Activated T-cell treated with anti-CD3 and anti-CD28 coated beads, Interleukin-2, amount 50 U/mL, for 24 hours (primary cell): ENCODE measurements at places on chromosomes 5 and 9.

DNA sequence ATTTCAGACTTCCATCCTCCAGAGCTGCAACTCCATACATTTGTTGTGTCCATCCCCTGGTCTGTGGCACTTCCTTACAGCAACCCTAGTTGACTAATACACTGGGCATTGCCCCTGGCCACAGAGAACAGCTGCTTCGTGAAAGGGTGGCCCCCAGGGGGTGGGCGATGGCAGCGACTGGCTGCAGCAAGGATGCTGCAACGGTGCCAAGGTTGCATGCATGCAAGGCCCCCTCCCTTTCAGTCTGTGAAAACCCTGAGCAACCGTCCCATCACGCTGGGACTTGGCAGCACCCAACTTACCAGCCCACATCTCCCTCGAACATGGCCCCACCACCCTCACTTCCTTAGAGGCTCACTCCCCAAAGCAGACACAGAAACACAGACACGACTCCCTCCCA, 162.5 kb downstream of the MED10 start:
- DNase-seq, result no peak

DNA sequence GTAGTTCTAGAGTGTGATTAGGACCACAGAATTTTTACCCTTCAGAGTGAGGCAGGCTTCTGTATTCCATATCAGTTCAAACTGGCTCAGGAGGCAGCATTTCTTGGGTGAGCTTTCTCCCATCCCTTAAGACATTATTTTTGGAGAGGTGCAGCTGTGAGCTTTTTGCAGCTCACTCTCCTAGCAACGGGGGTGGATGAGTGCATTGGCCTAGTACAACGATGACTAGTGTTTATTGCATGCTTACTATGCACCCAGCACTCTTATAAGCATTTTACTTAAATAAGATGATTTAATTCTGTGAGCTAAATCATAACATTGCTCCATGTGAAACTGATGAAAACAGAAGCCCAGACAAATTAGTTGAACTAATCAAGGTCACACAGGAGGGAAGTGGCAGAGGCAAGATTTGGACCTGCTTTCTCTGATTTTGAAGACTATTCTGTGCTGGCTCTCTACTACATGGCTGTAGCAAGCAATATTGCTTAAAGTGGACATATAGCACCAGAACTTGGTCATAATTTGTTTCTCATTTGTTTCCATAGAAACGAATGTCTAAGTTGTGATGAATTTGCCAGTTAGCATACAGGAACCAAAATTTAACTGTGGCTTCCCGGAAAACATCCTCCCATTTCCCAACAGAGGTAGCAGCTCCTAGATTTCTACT, 372.1 kb upstream of the RIOK2 start:
- no peak for DNase-seq

GRCh38 chr5:21593261-21593660, 1259.9 kb downstream of the CDH12 start:
- DNase-seq, result no peak

DNA sequence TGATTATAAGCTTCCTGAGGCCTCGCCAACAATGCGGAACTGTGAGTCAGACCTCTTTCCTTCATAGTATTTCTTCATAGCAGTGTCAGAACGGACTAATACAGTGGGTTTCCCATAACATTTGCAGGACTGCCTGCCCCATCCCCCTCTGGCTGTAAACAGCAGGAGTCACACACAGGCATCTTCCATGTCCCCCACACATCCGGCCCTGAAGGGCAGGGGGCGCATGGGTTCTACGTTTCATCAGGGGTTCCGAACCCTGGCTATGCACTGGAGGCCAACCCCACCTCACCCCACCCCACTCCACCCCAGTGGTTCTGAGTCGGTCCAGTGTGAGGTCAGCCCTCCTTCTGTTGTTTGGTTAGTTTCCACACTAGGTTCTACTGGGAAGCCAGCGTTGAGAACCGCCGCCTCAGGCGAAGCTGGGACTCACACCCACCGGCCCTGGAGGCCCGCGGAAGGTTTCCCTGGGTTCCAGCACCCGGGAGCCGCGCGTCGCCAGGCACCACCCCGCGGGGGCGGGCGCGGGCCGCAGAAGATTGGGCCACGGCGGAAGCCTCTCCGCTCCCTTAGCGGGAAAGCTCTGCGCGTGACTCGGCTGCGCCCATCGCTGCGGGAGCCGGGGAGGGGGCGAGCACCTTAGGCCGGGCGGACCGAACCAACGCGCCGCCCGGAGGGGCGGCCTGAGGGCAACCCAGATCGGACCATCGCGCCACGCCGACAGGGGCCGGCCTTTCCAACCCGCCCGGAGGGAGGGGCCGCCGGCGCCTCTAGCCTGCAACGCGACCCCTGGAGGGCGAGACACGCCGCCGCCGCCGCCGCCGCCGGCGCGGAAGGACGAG, at the start of gene RUSC2:
TSS of gene RUSC2 (plus strand) at position 799 of the 842 bp plus-strand sequence. CDS start 56,411 bp downstream, outside the sequence.
- peak; percentile 77 for DNase-seq

GRCh38 chr9:78221425-78221824, 14.4 kb upstream of the CEP78 start:
- DNase-seq, result no peak

DNA sequence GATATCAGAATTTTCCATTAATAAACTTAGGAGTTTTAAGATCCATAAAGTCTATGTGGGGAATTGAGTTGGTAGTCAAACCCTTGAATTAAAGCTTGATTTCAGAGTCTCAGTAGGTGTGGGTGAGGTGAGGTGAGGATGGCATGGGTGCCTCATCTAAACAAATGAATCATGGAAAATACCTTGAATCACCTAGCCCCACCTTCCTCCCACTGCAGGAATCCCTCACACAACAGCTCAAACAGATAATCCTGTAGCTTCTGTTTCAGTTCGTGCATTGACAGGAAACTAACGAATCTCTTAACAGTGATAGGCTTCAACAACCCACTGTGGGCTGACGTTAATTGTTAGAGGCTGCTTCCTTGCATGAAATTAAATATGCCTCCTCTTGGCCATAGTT, 185.0 kb downstream of the SREK1 start:
- no peak for DNase-seq

DNA sequence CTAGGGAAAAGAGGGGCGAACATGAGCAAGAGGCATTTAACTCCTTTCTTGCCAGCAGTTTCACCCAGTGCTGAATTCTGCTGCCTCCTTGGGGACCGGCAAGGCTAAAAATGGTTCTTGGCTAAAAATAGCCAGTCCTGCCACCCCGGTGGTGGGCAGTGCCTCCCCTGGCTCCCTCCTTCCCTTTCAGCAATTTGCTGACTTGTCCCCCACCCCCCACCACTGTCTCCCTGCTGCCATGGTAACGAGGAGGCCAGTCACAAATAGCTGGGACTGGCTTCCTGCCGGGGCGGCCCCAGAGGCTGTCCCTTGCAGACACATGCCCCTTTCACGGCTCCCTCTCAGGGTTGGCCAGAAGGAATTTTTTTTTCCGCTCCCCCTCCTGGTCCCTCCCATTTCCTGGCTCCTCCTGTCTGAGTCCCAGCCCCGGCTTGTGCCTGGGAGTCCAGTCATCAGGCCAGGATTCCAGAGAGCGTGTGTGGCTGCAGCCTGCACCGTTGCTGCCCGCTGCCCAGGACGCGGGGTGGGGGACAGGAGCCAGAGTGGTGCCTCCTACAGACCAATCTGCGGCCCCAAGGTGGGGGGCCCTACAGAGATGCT, 130.3 kb downstream of the RGS3 start:
- DNase-seq, result no peak

GRCh38 chr9:107699231-107699630, 209.7 kb upstream of the KLF4 start:
- no peak for DNase-seq

GRCh38 chr5:65100911-65101631, 332.3 kb downstream of the CWC27 start:
- DNase-seq, result peak; percentile 43

GRCh38 chr5:109936996-109937395, 247.3 kb downstream of the MAN2A1 start:
- peak; percentile 47 for DNase-seq

- DNase-seq, result no peak
Measured at GRCh38 chr5:122581629-122582028, 193.3 kb upstream of the SNX2 start.

- DNase-seq, result no peak
Measured at GRCh38 chr9:99753436-99753835, 68.2 kb upstream of the NR4A3 start.

DNA sequence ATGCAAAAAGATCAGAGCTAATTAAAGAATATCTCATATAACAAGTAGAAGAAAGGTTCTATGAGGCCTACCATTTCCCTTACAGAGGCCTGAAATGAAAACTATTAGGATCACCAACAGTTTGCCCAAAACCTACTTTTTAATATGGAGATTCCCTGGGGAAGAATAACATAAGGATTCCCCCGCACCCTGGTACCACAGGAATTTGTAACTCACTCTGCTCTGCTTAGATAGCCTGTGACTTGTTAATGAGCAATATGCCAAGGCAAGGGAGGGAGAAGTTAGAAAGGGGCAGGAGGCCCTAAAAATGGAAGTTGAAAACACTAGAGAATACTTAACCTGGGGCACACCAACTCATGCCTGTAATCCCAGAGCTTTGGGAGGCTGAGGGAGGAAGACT, 107.0 kb downstream of the CDH6 start:
- no peak for DNase-seq

GRCh38 chr5:28165096-28165495, 1126.7 kb upstream of the CDH9 start:
- DNase-seq, result no peak

DNA sequence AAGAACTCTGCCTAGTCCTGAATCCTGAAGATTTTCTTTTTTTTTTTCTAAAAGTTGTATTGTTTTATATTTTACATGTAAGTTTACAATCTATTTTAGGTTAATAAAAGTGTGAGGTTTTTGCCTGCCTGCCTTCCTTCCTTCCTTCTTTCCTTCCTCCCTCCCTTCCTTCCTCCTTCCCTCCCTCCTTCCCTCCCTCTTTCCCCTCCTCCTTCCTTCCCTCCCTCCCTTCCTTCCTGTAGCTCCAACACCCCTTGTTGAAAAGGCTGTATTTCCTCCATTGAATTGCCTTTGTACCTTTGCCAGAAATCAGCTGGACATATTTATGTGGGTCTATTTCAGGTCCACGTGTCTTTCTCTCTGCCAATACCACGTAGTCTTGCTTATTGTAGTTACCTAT, 46.6 kb downstream of the CACNA1B start:
- no peak for DNase-seq

DNA sequence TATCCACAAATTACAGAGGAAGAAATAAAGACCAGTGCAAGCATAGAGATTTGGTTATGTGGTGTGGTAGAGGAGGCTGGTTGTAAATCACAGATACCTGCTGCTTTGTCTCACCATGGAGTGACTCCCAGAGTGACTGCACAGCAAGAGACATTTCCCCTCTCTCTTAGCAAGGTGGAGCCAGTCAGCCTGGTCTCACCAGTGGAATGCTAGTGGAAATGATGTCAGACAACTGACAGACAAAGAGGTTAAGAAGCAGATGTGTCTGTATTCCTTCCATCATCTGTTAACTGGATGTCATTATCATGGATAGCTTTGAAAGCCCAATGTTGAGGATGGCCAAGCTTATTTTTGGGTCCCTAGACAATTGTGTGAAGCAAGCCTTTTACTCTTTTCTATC, 509.4 kb upstream of the SEMA6A start:
- no peak for DNase-seq

- no peak for DNase-seq
Measured at GRCh38 chr5:126359884-126360283, 63.3 kb upstream of the GRAMD2B start.

DNA sequence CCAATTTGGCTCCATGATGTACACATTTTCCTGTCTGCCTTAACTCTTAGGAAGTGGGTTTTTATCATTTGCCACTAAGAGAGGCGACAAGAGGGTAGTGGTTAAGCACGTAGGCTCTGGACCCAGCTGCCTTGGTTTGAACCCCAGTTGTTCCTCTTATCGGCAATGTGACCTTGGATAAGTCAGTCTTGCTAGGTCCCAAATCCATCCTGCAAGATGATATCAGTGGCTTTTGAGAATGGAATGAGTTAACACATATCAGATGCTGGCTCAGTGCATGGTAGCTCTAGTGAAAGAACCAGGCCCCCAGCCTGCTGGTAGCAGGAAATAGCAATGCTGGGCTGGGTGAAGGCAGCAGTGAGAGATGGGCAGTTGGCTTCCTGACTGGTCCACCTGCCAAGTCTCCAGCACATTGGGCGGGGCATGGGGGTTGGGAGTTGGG, 72.5 kb downstream of the STK10 start:
- DNase-seq, result no peak

- DNase-seq, result no peak
Measured at GRCh38 chr9:20043461-20043860, 254.6 kb upstream of the SLC24A2 start.

GRCh38 chr5:104146652-104147051, 584.1 kb upstream of the NUDT12 start:
- DNase-seq, result no peak

GRCh38 chr9:72598639-72599038, 77.2 kb downstream of the TMC1 start:
- no peak for DNase-seq

GRCh38 chr5:42225009-42225408, 198.2 kb upstream of the GHR start:
- DNase-seq, result no peak

- no peak for DNase-seq
Measured at GRCh38 chr9:3177146-3177761, 333.4 kb upstream of the PUM3 start.

GRCh38 chr5:118637947-118638670, 350.2 kb downstream of the DTWD2 start:
- no peak for DNase-seq

GRCh38 chr5:143898381-143898780, 86.4 kb downstream of the HMHB1 start:
- no peak for DNase-seq

DNA sequence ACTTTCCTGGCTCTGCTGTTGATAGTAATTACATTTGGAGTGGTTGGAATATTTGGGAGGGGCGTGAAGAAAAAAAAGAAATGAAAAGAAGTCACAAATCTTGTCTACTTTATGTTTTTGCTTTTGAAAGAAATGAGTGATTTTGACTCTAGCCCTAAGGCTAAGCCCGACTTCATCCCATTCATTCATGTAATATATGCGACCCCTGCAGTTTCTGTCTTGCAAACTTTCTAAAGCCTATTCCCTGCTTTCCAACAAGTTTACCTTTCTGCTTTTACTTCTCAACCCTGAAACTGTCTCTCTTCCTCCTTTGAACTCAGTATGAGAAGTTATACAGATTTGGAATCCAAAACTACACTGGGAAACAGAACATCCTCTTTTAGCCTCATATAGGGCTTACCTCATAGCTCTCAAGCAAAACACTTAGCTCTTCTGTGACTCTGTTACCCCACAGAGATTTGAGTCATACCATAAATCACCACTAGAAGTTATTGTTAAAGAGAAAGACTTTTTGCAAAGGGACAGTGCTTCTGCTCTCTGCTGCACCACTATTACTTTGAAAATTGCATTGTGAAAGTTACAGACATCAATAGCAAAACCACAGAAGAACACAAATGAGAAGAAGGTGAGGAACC, 1.6 kb downstream of the CFAP95 start:
- DNase-seq, result no peak

GRCh38 chr5:62568800-62569432, 9.7 kb upstream of the LRRC70 start:
- no peak for DNase-seq

- DNase-seq, result no peak
Measured at GRCh38 chr5:143695244-143695864, 116.6 kb upstream of the HMHB1 start.
